HCT116 (cell line): ENCODE measurements at places on chromosomes 6 and 20.

DNA sequence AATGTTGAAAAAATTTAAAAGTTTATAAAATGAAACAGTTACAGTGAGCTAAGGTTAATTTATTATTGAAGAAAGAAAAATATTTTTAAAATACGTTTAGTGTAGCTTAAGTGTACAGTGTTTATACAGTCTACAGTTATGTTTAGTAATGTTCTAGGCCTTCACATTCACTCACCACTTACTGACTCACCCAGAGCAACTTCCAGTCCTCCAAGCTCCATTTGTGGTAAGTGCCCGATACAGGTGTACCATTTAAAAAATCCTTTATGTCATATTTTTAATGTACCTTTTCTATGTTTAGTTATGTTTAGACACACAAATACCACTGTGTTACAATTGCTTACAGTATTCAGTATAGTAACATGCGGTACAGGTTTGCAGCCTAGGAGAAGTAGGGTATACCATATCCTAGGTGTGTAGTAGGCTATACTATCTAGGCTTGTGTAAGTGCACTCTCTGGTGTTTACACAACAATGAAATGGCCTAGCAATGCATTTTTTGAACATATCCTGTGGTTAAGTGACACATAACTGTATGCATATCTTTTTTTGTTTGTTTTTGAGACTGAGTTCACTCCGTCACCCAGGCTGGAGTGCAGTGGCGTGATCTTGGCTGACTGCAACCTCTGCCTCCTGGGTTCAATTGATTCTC lies 26.3 kb downstream of the FLRT3 start:
- no peak for DNase-seq

DNA sequence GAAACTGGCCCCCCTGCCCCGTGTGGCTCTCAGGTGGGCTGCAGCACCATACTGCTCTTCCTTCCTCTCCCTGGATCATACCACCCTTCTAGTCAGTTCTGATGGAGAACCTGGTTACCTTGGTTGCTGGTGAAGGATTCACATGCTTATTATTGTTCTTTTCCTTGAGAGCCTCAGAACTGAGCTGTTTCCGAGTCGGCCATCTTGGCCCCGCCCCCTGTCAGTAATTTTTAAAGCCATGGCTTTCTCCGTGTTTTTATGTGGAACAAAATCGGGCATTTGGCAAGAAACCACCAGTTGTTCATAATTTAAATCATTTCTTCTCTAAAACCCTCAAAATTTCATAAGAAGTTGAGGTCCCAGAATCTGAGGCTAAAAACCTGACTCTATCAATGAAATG lies 493.8 kb downstream of the NKAIN2 start:
- DNase-seq = no peak

- DNase-seq = no peak
Observed at GRCh38 chr20:63332488-63333240, 28.5 kb downstream of the CHRNA4 start.

DNA sequence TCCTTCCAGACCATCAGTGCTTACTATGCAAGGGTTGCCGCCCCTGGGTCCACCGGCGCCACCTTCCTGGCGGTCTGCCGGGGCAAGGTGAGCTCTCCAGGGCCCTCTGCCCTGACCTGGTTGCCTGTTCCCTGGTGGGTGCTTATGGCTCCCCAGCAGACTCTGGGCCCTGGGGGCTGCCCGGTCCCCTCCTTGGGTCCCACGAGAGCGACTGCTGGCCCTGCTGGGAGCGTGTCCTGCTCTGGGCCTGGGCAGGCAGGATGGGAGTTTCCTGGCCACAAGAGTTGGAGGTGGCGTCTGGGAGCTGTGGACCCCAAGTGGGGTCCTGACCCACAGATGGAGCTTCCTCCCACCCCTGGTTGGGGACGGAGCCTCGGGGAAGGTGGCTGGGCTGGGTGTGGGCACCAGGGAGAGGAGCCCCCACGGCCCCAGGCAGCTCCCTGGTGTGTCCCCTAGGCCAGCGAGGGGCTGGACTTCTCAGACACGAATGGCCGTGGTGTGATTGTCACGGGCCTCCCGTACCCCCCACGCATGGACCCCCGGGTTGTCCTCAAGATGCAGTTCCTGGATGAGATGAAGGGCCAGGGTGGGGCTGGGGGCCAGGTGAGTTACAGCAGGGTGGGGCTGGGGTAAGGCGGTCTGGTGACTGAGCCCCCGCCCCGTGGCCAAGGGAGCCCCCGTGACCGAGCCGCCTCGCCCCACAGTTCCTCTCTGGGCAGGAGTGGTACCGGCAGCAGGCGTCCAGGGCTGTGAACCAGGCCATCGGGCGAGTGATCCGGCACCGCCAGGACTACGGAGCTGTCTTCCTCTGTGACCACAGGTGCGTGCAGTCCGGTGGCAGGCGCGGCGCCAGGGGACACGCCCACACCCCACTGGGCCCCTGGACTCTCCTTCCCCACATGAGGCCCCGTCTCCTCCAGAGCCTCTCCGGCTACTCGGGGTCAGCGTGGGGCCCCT lies 7.1 kb upstream of the TNFRSF6B start:
- DNase-seq = no peak

- DNase-seq = no peak
Observed at GRCh38 chr20:33773412-33774089, 37.6 kb upstream of the CHMP4B start.

DNA sequence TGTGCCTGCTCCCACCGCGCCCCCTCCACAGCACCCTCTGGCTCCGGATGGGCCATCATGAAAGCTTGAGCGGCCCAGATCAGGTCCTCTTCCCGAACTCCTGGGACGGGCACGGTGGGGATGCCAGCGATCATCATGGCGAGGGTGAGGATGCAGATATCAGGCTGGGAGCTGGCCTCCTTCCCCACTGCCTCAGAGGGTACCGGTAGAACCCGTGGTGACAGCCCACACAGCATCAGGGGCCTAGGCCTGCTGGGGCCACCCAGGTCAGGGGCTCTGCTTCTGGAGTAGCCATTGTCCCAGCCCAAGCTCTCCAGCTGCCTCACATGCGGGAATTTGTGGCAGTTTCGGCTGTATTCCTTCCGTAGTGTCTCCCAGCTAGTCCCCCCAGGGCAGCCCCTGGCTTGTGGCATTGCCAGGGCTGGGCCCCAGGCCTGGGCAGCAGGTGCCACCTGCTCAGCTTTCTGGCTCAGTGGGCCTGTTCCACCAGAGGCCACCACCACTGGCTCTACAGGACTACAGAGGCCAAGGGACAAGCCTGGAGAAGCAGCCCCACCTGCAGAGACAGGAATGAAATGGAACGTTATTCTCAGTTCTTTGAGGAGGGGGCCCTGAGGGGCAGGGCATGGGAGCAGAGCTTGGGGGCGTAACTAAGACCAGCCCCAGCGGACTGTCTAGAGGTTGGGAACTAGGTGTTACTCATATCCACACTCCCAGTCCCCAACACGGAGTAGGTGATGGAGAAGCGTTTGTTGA lies 654 bp downstream of the SPATA25 start:
- no peak for DNase-seq

DNA sequence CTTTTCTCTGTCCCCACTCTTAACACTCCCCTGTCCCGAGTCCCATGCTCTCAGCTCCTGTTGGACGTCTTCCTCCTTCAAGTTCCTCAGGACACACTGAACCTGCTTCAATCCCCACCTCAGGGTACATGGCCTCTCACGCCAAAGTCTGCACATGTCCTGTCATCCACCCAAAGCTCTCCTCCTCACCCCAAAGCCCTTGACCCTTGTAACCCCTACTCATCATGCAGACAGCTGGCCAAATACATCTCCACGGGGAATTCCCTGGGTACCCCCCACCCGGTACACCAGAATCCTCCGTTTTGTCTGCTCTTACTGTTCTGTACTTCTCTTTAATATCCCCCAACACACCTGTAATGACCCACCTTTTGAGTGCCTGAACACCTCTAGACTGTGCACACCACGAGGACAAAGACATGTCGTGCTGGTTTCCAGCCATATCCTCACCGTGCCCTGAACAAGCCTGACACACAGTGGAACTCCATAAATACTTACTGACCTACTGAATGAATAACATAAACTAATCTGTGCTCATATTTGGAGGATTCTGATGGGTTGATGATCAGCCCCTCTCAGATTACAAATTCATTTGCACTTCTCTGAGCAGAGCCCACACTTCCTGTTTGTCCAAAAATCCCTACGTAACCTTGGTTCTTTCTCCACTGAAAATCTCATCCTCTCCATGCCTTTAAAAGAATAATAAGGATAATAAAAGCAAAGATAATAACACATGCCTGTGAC lies 66.8 kb upstream of the EYA2 start:
- DNase-seq = no peak

DNA sequence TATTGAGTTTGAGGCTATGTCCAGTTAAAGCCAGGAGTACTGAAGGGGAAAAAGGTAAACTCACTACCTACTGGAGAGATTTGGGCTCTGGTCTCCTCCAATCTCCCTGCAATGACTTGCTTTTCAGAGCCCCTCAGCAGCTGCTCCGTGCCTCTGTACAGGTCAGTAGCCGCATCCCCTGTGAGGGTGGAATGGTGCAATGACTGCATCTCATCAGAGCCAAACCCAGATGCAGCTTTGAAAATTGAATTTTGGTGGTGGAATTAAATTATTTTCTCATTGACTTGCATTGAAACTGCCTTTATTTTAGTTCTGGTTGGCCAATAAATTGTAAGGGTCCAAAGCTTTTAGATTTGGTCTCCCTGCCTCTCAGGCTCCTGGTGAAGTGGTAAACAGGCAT lies 166.7 kb downstream of the DLL1 start:
- DNase-seq = no peak

- no peak for DNase-seq
Observed at GRCh38 chr20:41116282-41116956, 20.9 kb upstream of the PLCG1 start.

- DNase-seq = no peak
Observed at GRCh38 chr20:5662769-5663168, 87.4 kb upstream of the SHLD1 start.

DNA sequence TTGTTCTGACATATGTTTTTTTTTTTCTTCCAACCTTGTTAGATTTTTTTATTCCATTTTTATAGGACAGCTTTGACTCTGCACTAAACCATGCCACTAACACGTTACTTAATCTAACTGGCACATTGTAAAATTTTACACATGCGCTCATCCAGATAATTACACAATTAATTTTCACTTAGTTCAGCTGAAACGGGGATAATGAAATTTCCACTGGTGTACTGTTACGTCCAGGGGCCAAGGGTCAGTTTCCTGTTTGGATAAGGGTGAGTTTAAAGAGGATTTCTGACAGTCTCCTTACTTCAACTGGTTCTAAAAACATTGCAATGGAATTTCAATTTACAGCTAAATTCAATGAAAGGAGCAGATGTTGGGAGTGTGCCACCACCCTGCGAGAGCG lies 221.8 kb upstream of the CEP162 start:
- DNase-seq = no peak

DNA sequence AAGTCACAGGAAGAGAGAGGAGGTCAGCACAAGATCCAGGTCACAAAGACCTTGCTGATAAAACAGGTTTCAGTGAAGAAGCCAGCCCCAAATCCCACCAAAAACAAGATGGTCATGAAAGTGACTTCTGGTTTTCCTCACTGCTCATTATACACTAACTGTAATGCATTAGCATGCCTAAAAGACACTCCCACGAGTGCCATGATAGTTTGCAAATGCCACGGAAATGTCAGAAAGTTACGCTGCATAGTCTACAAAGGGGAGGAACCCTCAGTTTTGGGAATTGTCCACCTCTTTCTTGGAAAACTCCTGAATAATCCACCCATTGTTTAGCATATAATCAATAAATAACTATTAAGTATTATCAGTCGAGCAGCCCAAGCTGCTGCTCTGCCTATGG lies 427.2 kb downstream of the RFPL4B start:
- DNase-seq = no peak

GRCh38 chr20:60424267-60424902 lies 466.2 kb downstream of the CDH26 start:
- DNase-seq = no peak

GRCh38 chr6:22926790-22927354 lies 357.5 kb downstream of the HDGFL1 start:
- no peak for DNase-seq

DNA sequence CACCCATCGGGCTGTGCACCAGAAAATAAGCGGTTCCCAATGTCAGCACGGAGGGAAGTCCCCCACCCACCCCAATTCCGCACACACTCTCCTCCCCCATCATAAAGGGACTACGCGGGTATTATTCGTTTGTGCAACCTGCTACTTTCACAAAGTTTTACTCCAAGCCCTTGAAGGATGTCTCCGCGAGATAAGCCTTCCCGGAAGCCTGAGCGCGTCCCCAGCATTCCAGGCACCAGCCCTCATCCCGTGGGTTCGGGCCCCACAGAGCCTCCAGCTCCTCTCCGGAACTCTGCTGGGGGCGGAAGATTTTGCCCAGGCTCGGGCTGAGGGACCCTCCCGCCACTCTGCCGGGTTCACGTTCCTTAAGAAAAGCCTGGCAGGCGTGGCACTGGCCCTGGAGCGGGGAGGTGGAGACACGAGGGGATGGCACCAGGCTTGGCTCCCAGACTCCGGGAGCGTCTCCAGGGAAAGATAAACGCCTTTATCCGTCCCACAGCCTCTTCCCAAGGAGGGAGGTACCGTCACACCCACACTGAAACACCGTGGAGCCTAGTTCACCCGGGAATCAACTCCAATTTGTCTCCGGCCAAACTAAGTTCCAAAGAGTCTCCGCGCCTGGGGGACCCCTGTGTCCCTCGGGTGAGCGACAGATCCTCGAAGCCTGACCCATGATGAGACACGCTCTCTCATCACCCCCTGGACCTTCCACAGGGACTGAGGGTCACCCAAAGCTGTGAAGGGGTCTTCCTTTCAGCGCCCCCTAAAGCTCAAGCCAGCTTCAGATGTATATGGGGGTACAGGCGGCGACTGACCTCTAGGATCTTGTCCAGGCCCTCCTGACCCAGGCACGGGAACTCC lies 934 bp downstream of the KCNK5 start:
- DNase-seq = no peak

GRCh38 chr20:6576726-6577125 lies 190.8 kb upstream of the BMP2 start:
- no peak for DNase-seq

- DNase-seq = no peak
Observed at GRCh38 chr6:68978411-68978810, 343.3 kb downstream of the ADGRB3 start.

GRCh38 chr20:62428002-62428372 lies 648 bp upstream of the RBBP8NL start:
- DNase-seq = no peak

DNA sequence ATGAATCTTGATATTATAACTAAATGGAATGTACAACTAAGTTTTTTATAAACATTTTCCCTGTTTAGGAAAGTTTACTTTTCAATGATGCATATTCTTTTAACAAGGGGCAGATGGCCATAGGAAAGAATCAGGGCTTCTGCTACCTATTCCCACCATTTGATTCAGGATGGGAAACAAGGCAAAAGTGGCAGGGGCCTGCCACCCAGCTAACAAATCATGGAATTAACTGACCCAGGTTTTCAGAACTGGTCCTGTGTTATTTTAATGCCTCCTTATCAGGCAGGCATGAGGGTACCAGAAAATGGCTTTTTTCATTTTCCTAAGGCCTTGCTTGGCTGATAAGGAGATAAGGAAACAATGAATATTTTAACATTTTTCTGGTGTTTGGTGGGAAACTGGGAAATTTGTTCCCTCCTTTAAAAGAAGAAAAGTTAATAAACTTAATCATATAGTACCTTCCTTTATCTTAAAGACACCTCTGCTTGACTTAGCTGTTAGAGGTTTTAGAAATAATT lies 6.7 kb downstream of the POU3F2 start:
- no peak for DNase-seq
